Activated T-cell treated with anti-CD3 and anti-CD28 coated beads for 48 hours (primary cell): ENCODE measurements at places on chromosomes 2 and 18.

- DNase-seq = no peak
Measured at GRCh38 chr2:155033652-155034051, 335.2 kb downstream of the KCNJ3 start.

DNA sequence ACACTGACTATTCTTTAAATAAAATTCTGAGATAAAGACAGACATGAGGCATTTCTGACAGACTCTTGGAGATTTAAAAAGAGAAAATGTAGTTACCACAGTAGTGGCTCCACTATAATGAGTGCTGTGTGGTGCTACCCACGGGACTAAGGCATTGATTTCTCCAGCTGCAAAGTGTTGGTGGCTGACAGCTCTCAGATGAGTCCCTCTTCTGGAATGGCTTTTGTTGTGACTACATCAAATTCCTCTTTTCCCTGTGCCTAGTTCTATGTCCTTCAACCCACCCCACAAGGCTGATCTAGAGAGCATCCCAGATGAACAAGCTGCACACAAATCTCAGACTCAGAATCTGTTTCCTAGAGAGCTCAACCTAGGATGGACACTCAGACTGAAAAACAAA, 884.8 kb upstream of the ZEB2 start:
- no peak for DNase-seq

- DNase-seq = no peak
Measured at GRCh38 chr2:178881075-178881474, 73.9 kb upstream of the TTN start.

DNA sequence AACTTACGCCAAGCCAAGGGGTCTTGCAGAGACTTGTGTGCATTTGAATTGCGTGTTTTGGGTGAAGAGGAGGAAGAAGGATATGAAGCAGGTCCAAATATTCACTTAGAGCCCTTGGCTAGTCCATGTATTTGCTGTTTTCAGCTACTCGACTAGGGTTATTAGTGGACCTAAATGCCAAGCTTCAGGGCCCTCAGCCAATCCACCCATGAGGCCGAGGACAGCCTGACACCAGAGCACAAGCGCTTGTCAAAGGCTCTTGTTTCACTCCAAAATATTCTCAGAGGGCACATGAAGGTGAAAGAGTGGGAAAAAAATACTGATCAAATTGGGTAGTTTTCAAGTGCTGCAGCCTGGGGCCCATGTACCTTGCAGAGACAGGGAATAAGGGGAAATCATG, 174.8 kb upstream of the ACAA2 start:
- DNase-seq = no peak

DNA sequence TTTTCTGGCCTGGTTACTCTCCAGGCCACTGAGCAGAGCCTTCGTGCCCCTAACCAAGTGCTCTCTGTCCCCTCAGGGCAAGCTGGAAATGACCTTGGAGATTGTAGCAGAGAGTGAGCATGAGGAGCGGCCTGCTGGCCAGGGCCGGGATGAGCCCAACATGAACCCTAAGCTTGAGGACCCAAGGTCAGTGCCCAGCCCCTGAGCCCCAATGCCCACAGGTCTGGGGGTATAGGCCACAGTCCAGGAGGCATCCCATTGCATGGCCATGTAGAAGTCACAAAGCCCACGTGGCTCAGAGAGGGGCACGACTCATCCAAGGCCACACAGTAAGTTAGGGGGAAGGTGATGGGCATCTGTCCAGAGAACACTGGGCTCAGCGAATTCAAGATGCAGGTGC, 227.6 kb downstream of the DYSF start:
- DNase-seq = no peak

DNA sequence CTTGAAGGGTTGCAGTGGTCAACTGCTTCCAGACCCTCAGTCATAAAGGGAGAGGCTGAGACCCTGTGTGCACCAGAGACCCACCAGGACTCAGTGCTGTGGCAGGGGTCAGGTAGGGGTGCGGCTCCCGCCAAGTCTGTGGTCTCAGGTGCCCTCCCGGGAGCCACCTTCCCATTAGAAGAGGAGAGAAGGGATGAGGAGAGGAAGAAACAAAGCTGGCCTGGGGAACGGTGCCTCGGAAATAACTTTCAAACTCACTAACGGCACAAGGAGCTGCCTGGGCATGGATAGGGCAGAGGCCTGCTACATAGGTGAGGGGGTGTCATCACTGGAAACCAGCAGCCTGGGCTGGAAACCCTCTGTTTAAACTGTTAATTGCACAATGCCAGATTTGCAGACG, 84.9 kb downstream of the TPO start:
- no peak for DNase-seq
